ENCODE measurements at places on chromosomes 6 and 20.

DNA sequence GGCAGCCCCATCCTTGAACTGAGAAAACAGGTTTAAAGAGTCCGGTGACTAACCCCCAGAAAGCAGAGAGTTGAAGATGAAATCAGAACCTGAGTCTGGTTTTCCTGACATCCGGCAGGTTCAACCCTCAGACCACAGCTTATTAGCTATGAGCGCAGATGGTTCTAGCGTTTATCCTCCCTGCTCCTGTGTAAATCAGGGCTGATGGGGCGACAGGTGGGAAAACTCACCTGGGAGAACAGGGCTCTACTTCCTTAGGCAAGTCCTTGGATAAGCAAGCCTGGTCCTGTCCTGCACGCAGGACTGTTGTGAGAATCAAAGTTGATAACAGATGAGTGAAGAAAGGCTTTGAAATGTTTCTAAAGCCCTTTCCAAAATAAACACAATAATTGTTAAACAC, 31.4 kb downstream of the GHRH start:
- no peak for DNase-seq

GRCh38 chr6:153621070-153621469, 418.0 kb upstream of the OPRM1 start:
- DNase-seq: no peak

DNA sequence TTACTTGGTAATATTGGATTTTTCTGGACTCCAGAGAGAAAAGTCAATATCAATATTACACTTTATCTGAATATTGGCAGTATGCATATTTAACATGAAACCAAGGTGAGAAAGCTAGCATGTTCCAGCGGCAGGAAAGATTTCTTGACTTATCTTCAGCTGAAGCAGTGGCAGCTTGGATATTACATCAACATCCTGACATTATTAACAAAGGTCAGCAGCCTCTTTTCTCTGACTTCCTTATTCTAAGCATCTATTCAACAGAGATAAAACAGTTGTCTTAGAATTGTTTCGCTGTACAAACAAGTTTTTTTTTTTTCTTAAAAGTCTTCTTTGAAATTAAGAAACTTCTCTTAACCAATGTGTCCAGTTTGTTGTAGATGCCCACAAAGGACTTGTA, 11.8 kb downstream of the DCBLD1 start:
- no peak for DNase-seq

DNA sequence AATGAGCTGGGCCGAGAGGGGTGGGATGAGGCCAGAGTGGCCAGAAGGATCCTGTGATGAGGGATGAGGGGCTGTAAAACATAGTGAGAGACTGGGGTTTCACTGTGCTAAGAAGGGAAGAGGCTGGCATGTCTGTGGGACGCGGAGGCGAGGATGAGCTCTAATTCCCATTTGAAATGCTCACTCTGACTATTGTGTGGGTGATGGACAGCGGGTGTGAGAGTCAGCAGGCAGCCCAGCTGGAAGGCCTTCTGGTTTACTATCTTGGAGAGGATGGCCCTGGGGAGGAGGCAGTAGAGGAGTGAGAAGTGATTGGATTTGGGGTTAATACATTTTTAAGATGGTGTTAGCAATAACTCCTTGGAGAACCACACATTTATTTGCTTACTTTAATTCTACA, 9.5 kb upstream of the MICA start:
- DNase-seq: no peak

DNA sequence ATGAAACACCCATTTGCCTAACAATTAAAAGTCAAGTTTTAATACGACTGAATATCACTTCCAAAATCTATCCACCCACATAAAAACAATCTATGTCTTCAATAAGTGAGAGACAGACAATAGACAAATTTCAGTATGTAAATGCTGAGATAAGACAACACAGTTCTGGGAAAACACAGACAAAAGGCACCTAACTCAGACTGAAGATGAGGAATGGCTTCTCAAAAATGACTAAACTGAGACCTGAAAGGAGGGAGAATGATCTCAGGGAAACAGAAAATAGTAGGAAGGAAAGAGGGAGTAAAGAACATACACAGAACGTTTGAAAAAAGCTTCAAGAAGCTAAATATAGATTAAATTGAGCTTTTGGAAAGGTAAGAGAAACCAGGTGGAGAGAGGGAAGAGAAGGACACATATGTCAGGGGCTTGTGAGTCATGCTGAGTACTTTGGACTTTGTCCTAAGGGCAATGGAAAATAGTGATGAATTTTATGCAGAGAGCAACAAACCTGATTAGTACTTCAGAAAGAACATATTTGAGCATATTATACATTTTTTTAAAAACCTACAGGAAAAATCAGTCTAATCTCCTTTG, 16.1 kb downstream of the LMBRD1 start:
- no peak for DNase-seq

DNA sequence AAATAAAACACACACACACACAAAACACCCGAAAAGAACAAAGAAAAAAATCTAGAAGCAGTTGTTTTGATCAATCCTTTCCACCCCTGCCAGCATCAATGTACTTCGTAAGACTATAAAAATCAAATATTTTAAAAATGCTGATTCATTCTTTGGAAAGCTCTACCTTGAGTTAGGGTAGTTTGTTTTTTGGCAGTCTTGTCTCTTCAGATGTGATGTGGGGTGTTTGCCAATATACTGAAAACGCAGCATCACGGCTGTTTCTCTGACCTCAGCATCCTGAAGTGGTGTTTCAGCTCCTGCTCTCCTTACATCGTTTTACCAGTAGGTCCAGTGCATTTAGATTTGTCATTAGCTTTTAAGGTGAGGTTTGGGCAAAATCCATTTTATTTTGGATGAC, 526.0 kb downstream of the UTRN start:
- no peak for DNase-seq

DNA sequence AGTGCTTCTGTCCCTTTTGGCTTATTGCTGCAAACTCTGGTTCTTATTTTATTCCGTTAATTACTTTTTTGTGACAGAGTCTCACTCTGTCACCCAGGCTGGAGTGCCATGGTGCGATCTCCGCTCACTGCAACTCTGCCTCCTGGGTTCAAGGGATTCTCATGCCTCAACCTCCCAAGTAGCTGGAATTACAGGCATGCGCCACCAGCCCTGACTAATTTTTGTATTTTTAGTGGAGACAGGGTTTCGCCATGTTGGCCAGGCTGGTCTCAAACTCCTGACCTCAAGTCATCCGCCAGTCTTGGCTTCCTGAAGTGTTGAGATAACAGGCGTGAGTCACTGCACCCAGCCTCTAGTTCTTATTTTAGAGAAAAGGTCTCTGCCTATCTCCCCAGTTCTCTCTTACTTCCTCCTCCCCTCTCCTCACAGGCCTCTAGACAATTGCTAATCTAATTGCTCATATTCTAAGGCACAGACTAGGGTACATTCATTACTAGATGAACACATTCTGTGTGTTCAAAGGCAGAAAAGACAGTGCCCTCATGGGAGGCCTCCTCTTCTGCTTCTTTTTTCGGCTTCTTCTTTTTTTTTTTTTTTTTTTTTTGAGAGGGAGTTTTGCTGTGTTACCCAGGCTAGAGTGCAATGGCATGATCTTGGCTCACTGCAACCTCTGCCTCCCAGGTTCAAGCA, 27.0 kb downstream of the EDEM2 start:
- no peak for DNase-seq
